ENCODE measurements at places on chromosomes 12 and 14.

- no peak for DNase-seq
Observed at GRCh38 chr12:87687362-87687761, 341.8 kb downstream of the C12orf50 start.

GRCh38 chr14:92760524-92760805, 12.0 kb upstream of the LGMN start:
- no peak for DNase-seq

- DNase-seq, result no peak
Observed at GRCh38 chr14:80926397-80927082, 15.0 kb downstream of the CEP128 start.

GRCh38 chr12:68454892-68455291, 122.7 kb upstream of the MDM1 start:
- DNase-seq, result no peak

DNA sequence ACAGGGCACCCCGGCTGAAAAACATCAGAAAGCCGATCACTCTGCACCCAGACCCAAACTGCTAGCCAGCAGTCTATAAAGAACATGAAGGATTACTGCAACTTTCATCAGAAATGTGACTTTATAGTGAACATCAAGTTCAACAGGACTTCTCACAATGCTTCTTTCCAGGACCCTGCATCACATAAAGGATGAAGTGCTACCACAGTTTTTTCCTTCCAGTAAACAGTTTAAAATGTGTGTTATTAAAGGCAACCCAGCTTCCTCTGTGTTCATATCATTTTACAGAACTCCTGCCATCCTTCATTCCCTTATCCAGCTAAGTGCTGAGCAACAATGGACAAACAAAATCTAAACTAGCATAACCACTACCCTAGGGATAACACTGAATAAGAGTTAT, 280.3 kb upstream of the DIO2 start:
- DNase-seq, result no peak

- no peak for DNase-seq
Observed at GRCh38 chr14:101082036-101082435, 178.5 kb upstream of the RTL1 start.

GRCh38 chr14:33017016-33017415, 78.3 kb downstream of the NPAS3 start:
- DNase-seq, result no peak

GRCh38 chr12:105729926-105730325, 399.4 kb downstream of the C12orf75 start:
- no peak for DNase-seq

DNA sequence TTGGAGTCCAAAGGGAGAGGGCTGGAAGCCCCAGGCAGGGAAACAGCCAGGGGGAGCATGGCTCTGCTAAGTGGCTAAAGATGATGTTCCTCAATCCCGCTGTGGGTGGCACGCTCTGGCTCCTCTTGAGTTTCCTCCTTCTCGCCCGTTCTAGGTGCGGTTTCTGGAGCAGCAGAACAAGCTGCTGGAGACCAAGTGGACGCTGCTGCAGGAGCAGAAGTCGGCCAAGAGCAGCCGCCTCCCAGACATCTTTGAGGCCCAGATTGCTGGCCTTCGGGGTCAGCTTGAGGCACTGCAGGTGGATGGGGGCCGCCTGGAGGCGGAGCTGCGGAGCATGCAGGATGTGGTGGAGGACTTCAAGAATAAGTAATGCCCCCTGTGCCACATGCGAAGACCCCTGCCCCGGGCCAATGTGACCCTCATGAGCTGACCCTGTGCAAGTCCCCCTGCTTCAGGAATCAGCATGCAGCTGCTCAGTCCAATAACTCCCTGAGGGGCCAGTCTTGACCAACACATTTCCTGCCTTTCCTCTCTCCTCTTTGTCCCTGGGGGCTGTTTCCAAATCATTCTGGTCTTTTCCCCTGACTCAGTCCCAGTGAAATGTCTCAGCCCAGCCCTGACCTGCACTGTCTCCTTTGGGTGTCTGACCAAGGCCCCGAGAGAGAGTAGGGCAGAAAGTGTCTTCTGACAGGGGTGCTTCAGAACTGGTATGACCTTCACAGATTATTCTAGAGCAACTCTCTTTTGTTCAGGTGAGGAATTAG, 2.1 kb downstream of the KRT7 start:
- DNase-seq, result no peak

DNA sequence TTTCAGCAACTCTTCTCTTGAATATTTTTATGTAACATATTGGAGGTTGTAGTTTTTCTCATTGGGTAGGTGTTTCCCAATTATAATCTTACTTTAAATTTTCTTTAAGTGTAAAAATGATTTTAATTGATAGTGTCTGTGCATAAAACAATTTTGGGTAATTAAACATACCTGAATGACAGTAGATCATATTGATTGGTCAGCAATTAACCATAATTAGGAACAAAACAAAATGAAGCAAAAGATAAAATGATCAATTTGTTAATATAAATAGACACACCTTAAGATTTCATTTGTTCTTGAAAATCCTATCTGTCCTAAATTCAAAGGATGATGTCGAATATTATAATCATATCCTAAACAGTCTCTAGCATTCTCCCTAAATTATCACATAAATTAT, 468.3 kb downstream of the PDZRN4 start:
- no peak for DNase-seq

GRCh38 chr14:61474015-61474414, 152.6 kb downstream of the PRKCH start:
- no peak for DNase-seq

DNA sequence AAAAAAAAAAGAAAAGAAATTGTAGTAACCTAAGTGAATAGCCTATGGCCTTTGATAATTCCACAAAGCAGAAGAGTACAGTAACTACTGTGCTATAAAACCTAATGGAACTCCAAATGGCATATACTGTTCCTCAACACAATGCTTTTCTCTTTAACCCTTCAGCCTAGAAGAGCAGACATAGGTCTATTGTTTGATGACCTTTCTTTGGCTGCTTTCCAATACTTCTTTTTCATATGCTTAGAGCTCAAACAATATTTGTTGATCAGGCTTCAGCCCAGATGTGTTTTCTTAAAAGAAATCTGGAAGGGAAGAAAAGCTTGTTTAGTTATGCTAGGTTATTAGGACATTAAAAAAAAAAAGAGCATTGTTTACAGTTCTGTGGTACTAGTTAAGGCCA, 116.4 kb downstream of the NTN4 start:
- no peak for DNase-seq

Measured in liver (tissue), 10 donors.